ENCODE measurements at places on chromosomes 3 and 15. TPM values are rescaled to one million over a fixed set of nuclear protein-coding genes. Genes with fewer than 3 reads are reported as not detected.

ISLR2 gene
- total RNA-seq: not detected

DNA sequence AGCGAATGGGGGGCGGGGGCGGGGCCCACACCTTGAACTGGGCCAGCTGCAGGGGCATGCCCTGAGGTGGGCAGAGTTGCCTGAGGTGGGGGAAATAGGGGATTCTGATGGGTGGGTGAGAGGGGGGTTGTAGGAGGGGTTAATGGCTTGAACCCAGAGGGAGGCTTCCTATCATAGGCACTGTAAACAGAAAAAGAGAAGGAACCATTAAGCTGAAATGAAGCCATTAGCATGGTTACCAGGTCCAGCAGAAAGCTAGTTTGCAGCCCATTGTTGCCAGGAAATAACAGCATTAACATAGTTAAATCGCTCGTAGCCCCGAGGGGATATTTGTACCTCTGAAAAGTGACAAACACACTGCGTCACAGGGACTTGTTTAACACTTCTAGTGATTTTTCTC lies 29.0 kb downstream of the ETV5 start:
- no peak for DNase-seq

DNA sequence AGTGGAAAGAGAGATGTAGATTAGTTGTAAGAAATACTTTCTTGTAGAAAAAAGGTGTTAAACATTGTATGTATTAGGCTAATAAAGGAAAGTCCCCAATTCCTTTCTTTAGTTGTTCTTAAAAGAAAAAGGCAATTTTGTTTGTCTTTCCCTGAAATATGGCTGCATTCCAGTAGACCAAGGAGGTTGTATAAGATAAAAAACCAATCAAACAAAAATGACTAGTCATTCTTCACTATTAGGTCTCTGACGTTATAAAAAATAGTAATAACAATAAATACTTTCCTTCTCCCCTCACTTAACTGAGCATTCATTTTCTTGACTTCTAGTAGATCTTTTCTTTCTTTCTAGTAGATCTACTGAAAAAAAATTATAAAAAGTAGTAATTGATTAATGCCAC lies 8.6 kb upstream of the PPM1L start:
- DNase-seq: no peak

MRAS gene
- total RNA-seq: 75.6 TPM

DNA sequence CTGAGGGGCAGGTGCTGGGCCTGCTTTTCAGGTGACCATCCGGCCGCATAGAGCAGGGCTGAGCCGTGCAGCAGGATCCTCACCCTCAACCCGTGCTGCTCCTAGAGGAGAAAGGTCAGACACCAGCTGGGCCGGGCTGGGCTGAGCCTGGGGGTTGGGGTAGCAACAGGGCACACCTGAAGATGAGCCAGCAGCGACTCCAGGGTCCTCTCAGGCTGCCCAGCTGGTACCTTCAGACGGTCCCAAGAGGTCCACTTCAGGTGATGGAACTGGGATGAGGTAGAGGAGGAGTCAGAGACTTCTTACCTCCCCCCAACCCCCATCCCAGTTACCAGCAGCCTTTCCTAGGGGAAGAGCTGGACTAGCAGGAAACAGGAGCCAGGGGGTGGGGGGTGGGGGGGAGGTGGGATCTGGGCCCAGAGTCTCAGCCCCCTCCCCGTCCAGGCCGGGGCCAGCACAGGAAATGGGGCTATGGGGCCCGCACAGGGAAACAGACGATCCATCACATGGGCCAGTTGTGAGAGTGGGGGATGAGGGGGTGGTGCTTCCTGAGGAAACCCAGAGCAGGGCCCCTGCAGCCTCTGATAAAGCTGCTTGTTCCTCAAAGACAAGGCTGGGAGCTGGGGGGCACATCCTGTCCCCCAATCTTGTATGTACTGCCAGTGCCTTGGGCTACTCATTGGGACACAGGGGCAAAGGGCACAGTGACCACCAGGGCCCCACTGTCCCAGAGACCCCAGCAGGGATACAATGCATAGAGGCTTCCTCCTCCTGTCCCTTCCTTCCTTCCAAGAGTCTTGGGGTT lies 3.0 kb downstream of the INKA1 start:
- no peak for DNase-seq

DNA sequence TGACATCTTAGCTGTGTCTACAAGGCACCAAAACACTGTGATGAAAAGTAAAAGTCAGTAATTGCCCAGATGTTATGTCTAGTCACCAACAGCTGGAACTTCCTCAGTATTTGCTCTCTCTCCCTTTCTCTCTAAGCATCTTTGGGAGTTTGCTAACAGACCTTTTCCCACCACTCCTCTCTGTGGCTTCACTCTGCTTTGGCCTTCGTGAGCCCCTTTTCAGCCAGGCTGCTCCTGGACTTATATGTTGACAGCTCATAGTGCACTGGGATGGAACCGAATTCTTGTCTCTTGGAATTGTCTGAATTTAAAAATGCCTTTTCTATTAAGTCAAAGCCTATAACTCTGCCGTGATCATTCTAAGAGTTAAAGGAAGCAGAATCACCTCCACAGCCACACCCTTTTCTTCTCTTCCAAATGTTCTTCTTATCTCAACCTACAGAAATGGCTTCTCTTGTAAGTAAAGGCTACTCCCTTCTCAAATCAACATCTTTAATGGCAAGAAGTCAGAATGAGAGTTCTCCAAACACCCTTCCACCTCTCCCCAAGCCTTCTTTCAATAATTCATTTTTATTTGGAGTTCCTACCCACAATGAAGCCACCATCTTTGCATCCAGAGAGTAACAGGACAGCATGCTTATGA lies 17.2 kb upstream of the FOXP1 start:
- DNase-seq: no peak

DNA sequence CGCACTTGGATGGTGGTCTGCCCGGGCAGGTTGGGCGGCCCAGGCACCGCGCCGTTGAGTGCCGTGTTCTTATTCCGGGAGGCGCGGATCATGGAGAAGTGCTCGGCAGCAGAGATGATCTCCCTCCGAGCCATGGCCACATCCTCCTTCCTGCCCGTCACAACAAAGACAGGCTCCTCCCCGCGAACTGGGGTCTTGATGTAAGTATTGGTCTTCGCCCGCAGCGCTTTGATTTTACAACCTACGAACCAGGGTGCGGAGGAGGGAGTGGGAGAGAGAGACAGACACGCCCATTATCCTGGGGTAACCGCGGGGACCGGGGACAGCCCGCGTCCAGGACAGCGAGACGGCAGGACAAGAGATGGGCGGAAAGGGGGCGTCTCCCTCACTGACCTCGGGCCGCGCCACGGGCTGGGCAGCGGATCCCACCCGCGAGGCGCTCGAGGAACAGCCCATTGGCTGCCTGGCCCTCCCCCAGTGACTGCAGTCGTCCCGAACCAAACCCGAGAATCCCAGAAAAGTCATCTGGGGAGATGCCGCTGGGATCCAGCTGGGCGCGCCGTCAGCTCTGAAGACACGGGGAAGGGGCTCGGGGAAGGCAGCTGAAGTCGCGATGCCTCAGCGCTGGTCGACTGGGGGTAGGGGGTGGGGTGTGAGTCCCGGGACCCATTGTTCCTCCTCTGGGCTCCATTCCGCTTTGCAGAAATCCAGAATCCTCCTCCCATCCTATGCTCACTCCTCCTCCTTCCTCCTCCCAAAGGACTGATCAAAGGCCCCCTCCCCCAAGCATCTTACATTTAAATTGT lies 1.2 kb downstream of the MEX3B start:
- DNase-seq: peak; percentile 72

DNA sequence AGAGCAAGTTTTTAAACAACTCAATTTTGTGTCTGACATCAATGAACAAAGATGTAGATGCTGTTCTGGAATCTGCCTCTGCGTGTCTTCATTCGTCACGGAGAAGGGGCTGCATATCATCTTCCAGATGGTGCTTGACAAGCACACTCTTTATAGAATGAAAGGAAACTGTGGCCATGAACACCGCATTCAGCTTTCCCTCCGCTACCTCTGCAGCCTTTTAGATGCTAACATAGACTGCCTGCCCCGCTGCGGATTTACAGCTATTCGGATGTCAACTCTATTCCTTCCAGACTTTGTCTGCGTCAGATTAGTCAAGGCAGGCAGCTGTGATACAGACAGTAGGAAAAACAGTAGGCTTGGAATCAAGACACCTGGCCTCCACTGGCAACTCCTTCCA lies 232.9 kb downstream of the TJP1 start:
- DNase-seq: no peak

ZKSCAN7 gene
- 4.1 TPM for total RNA-seq

DNA sequence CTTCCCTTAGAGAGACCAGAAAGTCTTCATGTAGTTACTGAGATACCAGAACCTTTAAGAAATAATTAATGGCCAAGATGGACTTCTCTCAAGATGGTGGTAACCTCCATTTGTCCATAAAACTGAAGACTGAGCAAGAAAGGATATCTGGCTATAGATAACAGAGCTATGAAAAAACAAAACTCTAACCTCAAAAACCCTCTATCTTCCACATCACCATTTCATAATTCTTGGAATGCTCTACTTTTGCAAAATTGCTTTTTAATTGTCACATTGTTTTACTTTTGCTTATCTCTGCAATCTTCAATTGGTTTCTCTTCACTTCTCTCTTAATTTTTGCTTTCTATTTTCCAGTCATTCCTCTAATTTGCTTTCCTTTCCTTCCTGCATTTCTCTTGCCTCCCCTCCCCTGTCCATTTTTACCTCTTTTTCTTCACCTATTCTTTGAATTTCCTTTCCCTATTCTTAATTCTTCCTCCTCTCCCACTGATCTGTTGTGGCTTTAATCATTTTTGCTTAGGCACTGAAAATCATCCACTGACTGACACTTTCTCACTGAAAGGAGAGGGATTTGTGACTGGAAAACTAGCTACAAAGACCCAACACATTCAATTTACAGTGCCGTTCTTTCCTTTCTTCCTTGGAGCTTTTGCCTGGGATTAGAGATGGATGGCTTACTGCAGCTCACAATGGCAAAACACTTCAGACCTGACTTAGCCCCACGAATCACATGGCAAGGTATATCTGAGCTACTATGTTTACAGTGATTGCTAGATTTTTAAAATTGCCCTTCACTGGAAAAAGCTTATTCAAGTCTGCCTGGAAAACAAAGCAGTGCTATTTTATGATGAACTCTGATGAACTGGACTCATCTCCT lies 242.8 kb downstream of the CHST2 start:
- no peak for DNase-seq

KIF9 gene
- total RNA-seq: 2.9 TPM

DNA sequence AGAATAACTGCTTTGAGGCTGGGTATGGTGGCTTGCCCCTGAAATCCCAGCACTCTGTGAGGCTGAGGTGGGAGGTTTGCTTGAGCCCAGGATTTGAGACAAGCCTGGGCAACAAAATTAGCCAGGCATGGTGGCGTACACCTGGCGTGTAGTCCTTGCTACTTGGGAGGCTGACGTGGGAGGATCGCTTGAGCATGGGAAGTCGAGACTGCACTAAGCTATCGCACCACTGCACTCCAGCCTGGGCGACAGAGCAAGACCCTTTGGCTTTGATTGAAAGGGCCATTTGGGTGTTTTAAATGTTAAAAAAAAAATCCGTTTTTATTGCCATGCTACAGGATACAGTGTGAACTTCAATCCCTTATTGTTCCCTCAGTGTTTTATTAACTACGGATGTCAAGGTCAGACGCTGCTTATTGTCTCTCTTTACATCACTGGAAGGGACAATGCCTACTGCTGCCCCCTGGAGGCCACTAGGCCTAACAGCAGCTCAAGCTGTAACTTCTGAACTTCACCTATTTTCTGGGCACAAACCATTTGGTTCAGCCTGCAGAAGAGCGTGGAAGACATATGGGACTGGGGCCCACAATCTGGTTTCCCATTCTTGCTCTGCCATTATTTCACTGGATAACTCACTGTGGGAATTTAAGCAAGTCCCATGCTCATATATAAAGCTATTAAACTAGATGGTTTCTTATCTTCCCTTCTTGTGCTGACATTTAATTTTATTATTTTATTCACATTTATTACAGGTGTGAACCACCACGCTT lies 15.3 kb upstream of the IREB2 start:
- DNase-seq: peak; percentile 52

- DNase-seq: no peak
Measured at GRCh38 chr3:61687663-61688306, 126.4 kb downstream of the PTPRG start.

CFAP161 gene
- total RNA-seq: not detected

DPPA2 gene
- not detected for total RNA-seq

DNA sequence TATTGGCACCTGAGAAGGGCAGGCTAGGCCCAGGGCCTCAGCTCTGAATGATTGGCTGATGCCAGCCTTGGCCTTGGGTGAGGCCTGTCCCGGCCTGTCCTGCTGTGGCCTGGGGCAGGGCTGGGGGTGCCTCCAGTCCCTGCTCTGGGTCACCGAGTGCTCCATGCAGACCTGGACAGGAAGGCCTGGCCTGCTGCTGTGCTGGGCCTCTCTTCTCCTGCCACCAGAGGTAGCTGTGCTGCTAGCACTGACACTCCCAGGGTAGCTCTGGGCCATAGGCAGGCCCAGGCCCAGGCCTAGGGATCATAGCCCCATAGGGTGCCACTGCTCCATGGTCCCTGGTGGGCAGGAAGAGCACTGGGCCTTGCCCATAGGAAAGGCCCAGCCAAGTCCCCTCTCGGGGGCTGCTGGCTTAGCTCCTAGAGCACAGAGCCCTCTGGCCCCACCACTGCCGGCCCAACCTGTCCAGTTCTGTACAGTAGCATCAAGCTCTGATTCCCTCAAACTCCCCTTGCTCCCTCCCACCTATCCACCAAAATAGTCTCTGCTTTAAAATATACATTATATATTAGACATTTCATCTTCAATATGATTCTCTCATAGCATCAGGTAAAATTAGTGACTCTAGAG lies 18.2 kb downstream of the ABTB1 start:
- DNase-seq: peak; percentile 75

- peak; percentile 53 for DNase-seq
Measured at GRCh38 chr15:85044251-85044853, 62.7 kb downstream of the PDE8A start.

DNA sequence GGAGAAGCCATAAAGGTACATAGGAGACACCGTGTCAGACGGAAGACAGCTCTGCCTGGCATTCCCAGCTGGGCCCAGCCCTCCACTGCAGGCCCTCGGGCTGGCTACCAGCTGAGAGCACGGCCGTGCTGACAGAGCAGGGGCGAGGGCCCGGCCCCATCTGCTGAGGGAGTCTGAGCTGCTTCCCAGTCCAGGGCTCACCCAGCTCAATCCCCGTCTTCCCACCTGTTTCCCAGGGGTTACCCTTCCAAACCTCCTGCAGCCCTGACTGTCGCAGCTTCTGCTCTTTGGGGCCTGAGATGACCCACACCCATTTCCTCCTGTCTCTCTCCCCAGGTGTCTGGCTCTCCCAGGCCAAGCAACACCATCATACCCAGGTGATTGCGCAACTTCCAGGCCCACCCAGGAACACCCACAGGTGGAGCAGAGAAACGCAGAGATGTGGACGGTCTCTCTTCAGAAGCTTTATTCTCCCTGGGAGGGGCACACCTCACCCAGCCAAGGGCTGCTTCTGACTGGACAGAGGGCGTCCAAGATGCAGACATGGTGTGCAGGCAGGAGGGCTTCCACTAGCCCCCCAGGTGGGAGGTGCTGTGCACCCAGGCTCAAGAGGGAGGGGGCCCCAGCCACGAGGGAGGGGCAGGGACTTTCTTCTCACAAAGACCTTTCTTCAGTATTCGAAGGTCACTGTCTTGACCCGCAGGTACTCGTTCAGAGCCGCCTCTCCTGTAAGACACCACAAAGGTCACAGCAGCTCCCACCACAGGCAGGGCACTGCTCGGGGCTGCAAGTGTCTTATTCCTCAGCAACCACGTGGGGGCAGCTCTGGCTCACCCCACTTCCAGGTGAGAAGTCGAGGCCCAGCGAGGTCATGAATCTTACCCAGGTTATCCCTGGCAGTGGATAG lies 19.4 kb upstream of the SLC41A3 start:
- no peak for DNase-seq

GRCh38 chr15:99744142-99744541 lies 10.9 kb upstream of the LYSMD4 start:
- DNase-seq: no peak

GRCh38 chr15:85681386-85681785 lies 113.3 kb downstream of the KLHL25 start:
- no peak for DNase-seq

PDZRN3 gene
- total RNA-seq: 0.68 TPM

Measured in SJSA1 (cell line).